ENCODE measurements at places on chromosomes 3 and 15.
A peak's percentile ranks its signal among the peaks of the same experiment; 100 is the strongest.

GRCh38 chr3:188578576-188579363 is 424.8 kb downstream of the LPP start:
- DNase-seq: no peak

- no peak for DNase-seq
Measured at GRCh38 chr3:48422272-48422671, 7.6 kb downstream of the PLXNB1 start.

- DNase-seq: no peak
Measured at GRCh38 chr3:65503776-65504175, 534.9 kb downstream of the MAGI1 start.

DNA sequence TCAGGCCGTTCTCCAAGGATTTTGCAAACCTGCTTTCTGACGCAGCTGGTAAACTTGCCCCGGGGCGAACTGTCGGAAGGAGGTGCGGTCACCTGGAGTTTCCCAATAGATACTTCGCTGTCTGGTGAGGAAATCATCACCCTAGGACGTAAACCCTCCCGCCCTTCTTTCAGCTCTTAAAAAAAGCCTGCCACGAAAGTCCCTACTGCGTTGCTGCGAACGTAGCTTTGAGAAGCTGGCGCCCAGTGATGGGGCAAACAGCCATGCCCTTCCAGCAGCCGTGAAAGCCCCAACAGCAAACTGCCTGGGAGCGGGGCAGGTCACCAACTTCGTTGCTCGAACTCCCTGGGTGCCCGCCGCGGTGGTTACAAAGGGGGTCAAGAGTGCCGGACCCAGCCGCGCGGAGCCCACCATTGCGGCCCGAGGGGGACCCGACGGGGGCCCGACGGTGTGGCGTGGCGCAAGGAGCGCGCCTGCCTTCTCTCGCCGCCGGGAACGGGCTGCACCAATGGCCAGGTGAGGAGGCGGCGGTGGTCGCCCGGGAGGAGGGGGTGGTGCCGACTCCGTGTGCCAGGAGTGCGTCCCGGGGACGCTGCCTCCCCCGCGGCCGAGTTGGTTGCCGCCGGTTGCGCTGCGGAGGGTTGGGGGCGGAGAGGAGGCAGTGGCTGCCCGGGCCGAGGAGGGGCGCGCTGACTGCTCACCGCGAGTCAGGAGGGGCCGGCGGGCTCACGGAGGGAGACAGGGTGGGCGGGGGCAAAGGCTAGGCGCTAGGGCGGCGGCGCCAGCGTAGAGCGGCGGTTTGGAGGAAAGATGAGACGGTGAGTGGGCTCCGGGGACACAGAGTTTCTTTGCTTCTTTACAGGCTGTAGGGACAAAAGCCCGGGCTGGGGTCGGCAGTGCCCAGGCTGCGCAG is at the start of gene PHLDB2:
Gene PHLDB2 (plus strand): TSS at position 205 of the 913 bp plus-strand sequence. CDS start 24,813 bp downstream, outside the sequence.
- DNase-seq: peak; percentile 63

DNA sequence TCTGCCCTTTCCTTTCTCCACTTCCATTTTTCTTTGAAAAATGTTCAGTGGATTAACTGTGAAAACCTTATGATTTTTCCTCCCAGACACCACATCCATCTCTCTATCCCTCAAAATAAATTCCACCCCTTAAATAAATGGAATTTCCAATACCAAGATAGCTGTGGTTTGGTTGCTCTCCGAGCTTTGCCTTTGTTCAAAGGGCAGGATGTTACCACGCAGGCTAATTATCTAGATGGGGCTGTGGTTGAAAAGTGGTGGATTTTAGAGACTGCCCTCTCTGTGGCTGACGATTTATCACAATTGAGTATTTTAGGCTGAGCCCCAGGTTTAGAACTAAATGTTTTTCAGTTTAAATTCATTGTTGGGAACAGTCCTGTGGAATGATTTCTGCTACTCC is 36.9 kb upstream of the CMSS1 start:
- no peak for DNase-seq

DNA sequence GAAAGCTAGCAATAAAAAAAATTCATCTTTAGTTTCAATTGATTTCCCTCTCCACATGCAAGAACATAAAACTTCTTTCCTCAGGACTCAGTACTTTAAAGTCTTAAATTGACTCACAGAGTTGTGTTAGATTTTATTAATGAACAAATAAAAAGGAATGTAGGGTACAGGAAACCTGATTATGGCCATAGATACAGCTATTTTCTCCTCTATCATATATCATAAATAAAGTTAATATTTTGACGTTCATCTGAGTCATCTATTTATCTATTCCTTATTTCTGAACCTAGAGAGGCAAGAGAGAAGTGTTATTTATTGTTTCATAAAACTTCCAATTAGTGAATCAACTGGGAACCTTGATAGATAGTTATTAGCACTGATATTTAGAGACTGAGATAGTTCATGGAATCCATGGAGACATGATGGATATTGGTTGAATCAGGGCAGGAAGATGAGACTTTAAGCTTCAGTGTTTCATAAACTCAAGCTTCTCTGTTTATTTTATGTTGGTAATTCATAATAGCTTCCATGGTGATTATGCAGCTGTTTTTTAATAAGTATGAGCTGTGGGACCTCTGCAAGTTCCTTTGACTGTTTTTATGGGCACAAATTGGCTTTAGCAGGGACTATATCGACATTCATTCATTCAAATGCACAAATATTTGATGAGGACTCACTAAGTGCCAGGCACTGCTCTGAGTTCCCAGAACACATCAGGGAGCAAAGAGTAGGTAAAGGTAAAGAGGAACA is 143.5 kb upstream of the TGFBR2 start:
- DNase-seq: no peak

DNA sequence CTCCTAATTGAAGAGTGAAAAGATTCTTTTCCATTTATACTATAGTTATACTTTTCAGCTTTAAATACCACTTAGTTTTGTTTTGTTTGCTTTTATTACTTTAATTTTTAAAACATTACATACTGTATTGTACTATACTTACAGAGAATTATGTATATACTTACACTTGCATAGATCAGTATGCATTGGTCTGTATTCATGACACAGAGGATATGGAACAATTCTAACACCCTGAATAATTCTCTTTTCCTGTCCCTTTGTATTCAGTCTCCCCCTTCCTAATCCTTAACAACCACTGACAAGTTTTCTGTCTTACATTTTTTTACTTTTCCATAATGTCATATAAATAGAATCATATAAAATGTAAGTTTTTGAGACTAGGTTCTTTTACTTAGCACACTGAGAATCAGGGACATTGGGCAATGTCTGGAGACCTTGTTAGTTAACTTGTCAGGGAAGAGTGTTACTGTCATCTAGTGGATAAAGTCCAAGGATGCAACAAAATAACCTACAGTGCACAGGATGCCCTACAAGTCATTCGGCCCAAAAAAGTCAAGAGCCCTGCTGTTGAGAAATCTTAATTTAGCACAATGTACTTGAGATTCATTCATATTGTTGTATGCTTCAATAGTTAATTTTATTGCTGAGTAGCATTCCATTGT is 95.7 kb upstream of the MCTP2 start:
- no peak for DNase-seq

DNA sequence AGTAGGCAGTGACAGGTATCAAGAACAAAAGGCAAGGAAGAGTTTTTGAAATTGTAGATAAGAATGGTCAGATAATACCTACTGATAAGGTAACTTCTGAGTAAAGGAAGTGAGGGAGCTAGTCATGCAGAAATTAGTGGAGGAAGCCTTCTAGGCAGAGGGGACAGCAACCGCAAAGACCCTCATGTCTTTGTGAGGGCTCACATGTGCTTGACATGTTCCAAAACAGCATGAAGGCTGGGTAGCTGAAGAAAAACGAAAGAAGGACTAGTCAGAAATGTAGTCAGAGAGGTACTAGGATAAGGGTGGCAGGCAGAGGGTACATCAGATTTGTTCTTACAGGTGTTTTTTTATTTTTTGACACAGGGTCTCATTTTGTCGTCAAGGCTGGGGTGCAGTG is 5.3 kb downstream of the SIN3A start:
- no peak for DNase-seq

- DNase-seq: no peak
Measured at GRCh38 chr15:77681362-77681761, 48.6 kb upstream of the LINGO1 start.

DNA sequence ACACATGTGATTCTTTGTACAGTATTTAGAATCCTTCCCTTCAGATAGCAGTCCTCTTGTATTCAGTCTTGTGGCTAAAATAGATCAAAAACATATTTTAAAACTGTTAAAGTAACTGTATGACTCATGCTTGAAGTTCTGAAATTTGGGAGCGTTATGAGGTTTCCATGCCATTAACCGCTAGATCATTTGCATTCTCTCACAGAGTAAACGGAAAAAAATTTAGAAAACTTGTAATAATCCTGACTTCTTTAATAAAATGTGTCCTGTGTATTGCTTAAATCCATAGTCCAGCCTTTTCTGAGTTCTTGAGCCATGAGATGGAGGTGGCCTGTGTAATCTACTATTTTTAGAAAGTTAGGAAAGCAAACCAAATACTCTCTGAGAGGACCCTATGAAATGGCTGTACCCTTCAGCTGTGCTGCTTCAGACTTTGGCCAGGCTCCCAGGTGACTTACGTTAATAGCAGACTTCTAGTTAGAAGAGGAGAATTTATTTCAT is 33.8 kb downstream of the MBNL1 start:
- DNase-seq: no peak

- DNase-seq: peak; percentile 37
Measured at GRCh38 chr3:137105277-137105977, 147.6 kb downstream of the IL20RB start.

DNA sequence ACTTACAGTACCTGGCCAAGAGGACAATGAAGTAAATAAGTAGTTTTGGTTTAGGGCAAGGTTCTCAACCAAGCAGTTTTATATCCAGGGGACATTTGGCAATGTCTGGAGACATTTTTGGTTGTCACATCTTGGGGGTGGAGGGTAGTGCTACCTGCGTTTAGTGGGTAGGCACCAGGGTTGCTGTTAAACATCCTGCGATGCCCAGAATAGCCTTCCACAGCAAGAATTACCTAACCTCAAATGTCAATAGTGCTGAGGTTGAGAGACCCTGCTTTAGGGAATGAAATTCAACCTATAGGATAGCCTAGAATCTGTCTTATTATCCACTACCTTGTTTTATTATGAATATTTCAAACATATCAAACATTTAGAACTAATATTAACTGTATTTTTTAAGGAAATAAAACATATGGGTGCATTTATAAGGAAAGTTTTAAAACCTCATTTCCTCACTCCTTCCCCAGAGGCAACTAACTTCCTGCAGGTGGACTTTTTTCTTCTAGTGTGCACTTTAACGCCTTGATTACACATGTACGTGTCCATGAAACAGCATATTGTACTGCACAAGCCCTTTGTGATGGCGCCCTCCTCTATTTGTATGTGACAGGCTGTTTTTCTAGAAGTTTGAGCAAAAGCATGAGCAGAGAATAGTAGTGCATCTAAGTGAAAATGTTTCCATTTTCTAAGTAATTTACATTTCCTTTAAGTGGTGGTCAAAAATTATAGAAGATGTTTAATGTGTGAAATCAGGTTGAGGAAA is 57.1 kb downstream of the TRAK1 start:
- no peak for DNase-seq

GRCh38 chr15:48896869-48897814 is 19.2 kb downstream of the EID1 start:
- DNase-seq: no peak

GRCh38 chr15:74773329-74773728 is 8.6 kb upstream of the CSK start:
- no peak for DNase-seq

DNA sequence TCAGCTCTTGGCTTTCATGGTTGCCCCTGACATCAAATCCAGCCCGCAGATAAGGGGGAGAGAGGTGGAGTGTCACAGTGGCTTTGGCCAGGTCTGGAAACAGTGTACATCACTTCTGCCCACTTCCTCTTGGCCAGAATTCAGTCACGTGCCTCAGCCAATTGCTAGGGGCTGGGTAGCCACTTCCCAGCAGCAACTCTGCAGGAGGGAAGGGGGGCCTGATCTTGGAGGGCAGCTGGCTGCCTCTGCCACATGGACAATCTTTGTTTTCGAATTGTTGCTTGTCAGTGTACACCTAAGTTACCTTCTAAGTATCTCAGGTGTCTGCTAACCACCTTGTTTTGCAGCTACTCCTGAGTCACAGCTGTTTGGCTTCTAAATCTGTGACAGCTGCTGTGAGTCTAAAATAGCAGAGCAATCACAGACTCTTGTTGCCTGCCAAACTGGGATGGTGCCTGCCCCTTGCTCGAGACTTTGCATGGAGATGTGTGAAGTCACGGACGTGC is 41.0 kb upstream of the LIMD1 start:
- no peak for DNase-seq

- DNase-seq: no peak
Measured at GRCh38 chr15:81941479-81941878, 104.3 kb downstream of the MEX3B start.

- DNase-seq: no peak
Measured at GRCh38 chr15:58554758-58555157, 123.0 kb downstream of the LIPC start.

- no peak for DNase-seq
Measured at GRCh38 chr3:9619180-9619579, 30.1 kb upstream of the MTMR14 start.

DNA sequence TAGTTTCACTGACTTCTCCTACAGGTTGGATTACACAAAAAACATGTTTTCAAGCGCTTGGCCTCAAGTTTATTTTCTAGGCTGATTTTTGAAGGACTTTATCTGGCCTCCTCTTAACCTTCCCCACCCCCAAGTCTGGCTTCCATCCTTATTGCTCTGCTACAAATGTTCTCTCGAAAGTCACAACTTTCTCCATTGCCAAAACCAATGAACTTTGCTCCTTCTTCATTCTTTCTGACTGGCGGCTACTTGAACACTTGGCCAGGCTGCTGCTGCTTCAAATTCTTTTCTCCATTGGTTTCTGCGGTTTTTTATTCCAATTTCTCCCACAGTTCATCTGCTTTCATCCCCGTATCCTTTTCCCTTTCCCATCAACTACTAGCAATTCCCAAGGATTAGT is 106.6 kb downstream of the TOP2B start:
- no peak for DNase-seq

DNA sequence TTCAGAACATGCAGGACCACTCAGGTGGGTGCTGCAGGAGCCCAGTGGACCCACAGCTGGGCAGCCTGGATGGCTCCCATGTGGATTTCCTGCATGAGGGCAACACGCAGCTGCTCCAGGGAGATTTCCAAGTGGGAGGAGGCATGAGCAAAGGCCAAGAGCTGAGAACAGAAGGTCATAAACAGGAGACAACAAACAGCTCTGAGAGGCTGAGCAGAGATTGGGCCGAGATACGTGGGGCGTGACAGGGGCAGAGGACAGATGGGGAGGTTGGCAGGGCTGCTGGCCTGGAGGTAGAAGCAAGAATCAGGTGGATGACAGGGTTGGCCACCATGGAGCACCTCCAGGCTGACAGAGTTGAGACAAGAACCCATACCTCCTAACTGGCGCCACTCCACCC is 2.9 kb downstream of the PHGR1 start:
- DNase-seq: no peak

DNA sequence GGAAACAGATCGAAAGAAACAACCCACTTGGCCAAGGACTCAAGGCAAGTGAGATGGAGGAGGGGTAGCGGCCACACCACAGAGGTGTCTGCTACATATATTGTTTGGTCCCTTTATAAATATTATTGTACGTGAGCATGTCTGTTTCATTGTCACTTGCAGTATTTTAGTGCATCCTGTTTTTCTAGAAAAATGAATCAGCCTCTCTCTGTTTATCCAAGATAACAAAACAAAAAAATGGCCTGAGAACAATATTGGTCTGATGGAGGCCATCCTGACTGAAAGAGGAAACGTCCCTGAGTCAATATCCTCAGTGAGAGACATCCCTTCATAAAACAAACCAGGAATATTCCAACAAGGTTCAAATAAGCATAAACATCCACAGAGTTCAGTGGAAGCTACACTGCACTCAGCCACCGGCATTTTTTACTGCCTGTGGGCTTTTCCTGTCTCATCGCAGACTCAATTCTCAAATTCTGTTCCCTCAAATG is 42.0 kb downstream of the WWTR1 start:
- DNase-seq: no peak

Measured in kidney glomerular epithelial cell (primary cell).